ENCODE measurements at places on chromosomes 4 and X.

GRCh38 chrX:153934148-153934761 lies 582 bp downstream of the NAA10 start:
- DNase-seq = no peak

- DNase-seq = no peak
Measured at GRCh38 chr4:88138561-88138960, 19.9 kb downstream of the ABCG2 start.

DNA sequence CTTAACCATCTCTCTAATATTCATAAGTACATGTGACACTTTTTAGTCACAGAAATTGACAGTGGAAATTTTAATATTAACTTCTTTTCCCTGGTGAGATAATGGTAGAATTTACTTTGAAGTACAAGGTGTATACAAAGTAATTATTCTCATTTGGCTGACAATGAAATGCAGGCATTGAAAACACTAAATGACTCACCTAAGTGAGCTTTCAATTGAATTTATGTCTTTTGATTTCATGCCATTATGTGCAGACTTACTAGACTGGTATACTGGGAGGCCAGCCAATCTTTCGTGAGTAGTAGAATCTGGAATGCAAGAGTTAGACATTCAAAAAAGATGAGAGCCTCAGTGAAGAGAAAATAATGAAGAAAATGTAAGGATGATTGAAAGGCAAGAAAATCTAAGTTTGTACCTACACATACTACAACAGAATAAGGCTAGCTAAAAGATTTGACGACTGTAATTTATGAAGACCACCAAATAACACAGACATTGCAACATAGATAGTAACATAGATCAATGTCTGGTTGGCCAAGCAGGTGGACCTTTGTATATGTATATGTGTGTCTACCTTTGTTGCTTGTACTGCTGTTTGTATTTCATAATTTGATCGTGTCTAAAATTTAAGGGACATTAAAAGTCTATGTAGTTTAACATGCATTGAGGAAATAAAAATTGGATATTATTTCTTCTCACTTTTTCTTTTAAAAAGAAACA lies 459.7 kb downstream of the IL15 start:
- DNase-seq = no peak

DNA sequence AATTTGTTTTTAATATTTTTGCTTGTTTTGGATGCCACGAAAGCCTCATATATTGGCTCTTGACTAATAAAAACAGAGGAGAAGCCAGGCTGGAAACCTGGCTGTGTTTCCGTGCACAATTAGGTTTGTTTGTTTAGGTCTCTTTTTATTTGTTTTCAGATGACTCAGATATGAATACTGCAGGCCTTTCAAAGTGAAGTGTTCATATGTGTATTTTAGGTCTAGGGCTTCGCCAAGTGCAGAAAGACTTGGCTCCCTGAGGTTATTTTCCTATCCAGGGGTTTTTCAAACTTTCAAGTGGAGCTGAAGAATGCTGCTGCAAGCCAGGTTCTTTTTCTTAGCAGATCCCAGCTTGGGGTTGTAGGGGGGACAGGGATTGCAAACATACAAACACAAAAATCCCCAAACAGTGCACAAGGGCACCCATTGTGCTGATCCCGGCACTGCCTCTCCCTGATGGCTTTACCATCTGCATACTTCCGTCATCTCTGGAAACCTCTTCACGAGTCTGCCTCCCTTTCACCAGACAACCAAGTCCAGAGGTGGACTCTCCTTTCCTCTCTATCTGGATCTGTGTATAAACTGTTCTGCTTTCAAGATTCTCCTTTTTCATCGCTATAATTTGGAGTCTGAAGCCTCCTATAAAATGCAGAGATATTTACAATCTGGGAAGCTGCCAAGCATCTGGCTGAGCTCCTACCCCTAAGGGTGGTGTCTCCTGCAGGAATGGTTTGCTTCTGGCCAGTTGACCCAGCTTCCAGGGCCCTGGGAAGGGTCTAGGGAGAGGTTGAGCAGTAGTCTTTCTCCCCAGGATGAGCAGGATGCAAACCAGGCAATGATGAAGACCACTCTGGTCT lies 108.6 kb downstream of the SMIM20 start:
- no peak for DNase-seq

- no peak for DNase-seq
Measured at GRCh38 chr4:99507349-99507748, 3.5 kb upstream of the C4orf17 start.

- no peak for DNase-seq
Measured at GRCh38 chr4:53714236-53715140, 123.2 kb upstream of the LNX1 start.

- no peak for DNase-seq
Measured at GRCh38 chr4:99024481-99025275, 29.2 kb downstream of the METAP1 start.

GRCh38 chr4:40256329-40256728 lies 59.5 kb downstream of the RHOH start:
- DNase-seq = no peak

DNA sequence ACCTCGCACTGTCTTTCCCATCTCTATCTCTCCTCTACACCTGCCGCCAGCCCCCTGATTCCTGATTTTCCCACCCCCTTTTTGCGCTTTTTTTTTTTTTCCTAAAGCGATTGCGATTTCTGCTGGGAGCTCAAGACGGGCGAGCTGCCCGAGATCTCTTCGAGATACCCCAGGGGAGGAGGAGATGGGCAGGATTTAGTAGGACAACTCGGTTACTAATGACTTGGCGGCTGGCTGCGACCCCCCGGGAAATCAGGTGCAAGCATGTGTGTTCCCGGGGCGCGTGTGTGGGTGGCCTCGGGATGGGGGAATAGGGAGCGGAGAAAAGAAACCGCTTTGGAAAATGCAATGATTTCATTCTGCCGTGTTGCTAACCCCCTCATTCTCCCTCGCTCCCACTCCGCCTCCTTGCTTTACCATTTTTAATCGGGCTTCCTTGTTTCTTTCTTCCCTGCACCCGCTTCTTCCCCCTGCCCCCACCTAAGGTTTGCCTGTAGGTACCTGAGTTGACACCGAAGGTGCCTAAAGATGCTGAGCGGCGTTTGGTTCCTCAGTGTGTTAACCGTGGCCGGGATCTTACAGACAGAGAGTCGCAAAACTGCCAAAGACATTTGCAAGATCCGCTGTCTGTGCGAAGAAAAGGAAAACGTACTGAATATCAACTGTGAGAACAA lies 4.4 kb downstream of the SLITRK2 start:
- DNase-seq = no peak

DNA sequence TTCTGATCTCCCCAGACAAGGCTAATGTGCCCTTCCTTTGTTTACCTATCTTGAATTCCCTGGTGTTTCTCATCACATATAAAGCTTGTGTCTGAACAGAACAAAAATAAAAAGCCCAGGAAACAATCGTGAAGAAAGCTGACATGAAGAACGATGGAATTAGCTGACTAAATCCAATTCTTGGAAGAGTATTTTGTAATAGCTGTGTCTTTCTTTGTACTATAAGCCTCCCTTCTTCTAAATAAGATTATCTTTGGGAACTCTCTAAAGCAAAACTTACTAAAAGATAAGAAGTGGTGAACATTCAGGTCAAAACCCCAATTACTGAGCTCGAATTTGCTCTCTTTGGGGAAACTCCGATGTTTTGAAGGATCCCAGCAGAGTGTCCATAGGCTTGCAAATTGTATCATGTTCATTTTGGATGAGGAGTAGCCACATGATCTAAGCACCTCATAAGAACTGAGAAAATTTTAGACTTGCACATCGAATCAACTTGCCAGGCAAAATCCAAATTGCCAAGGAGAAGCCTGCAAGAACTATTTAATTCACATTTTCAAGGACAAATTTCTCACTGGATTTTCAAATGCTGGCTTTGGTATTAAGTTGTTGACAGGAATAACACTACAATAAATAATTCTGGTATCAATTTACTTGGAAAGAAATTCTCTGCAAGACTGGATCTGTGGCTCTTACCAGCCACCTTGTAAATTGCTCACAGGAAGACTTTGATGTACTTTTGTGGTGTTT lies 106.2 kb downstream of the LNX1 start:
- DNase-seq = no peak

GRCh38 chrX:66633541-66633940 lies 5.3 kb downstream of the EDA2R start:
- DNase-seq = no peak

- DNase-seq = no peak
Measured at GRCh38 chr4:20318001-20318908, 66.5 kb downstream of the SLIT2 start.

DNA sequence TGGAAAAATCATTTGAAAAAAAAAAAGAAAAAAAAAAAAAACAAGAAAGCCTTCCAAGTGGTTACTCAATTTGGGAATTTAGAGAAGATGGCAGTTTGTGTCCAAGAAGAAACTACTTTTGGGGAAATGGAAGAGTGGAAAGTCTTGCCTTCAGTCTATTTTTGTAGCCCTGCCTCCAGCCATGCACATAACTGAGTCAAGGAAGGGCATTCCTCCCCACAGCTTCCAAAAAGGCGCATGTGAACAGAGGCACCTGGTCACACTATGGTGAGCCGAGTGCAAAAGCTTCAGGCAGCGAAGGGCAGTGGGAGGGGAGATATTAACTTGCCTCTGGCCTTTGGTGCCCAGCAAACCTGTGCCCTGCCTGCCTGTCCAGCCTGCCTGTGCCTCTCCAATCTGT lies 163.7 kb downstream of the SMIM20 start:
- DNase-seq = no peak

- DNase-seq = no peak
Measured at GRCh38 chr4:38694330-38694729, 30.3 kb downstream of the KLF3 start.

GRCh38 chr4:17232566-17233253 lies 279.2 kb downstream of the QDPR start:
- DNase-seq = no peak

GRCh38 chr4:68865188-68865638 lies 49.4 kb downstream of the UGT2B10 start:
- no peak for DNase-seq

DNA sequence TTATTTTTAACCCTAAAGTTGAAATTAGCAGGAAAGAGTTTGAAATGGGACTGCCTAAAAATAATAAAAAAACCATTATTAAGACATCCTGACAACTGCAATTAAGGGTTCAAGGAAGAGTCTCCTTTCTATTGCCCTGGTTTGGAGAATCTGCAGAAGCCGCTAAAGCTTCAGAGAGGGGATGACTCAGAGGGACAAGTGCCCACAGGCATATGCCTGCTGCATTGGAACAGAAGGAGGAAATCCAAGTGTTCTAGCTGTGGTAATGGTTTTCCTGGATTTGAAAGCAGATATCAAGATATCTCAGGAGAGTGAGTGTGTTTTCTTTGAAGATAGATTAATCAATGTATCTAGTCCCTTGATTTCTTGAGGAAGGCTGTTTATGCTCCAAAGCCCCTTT lies 235.1 kb upstream of the TAPT1 start:
- DNase-seq = no peak

DNA sequence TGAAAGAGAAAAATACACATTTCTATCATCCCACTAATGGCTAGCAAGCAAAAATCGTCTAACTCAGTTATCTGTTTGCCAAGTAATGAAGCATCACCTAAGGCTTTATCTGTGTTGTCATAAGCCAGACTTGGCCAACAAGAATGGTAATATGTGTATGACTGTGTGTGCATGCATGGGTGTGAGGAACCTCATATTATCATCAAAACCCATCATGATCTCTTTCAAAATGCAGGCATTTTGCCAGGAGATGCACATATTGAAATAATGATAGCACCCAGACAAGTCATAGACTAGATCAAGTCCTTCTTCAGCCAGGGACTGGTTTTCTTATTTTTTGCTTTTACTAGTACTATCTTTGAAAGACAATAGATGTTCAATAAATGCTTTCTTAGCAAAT lies 172.5 kb upstream of the FMR1 start:
- DNase-seq = no peak

GRCh38 chr4:182807346-182807745 lies 109.8 kb downstream of the DCTD start:
- DNase-seq = peak; percentile 12
